ENCODE measurements at places on chromosomes 7 and 10.

GRCh38 chr7:128446306-128446705, 9.4 kb upstream of the HILPDA start:
- no peak for DNase-seq

- no peak for DNase-seq
Observed at GRCh38 chr10:48490571-48490940, 114.3 kb downstream of the ARHGAP22 start.

- DNase-seq: no peak
Observed at GRCh38 chr7:97513326-97513725, 218.6 kb upstream of the TAC1 start.

- no peak for DNase-seq
Observed at GRCh38 chr7:102255501-102255900, 31.2 kb upstream of the SH2B2 start.

- no peak for DNase-seq
Observed at GRCh38 chr10:93656155-93656554, 43.8 kb downstream of the PDE6C start.

GRCh38 chr7:96775046-96775445, 65.4 kb upstream of the SEM1 start:
- no peak for DNase-seq

DNA sequence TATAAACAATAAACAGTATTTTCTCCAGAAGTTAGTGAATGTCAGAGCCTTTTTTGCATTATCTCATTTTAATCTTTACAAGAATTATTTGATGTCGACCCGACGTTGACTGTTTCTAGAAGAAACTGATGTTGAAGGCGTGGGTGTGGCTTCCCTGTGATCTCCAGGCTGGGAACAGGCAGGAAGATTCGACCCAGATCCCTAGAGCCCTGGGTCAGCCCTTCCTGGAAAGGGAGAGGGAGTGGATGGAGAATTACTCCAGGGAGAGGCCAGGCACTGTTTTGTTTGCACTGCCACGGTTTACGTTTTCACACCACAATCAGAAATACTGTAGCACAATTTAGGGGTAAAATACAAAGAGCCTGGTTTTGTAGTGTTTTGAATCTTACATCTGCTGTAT, 133.1 kb downstream of the ADARB2 start:
- DNase-seq: no peak

- no peak for DNase-seq
Observed at GRCh38 chr10:71700731-71701368, 18.7 kb downstream of the C10orf105 start.

DNA sequence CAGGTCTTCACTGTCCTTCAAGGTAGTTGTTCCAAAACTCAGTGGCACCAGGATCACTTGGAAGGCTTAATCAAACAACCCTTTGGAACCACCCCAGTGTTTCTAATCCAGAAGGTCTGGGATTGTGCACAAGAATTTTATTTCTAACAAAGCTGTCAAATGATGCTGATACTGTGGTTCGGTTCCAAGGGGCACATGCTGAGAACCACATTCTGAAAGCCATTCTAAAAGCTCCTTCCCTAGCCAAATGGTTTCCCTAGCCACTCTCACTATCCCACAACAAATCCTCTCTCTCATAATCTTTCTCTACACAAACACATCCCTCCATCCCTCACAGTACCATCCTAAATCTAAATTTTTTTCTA, 52.1 kb downstream of the MACC1 start:
- DNase-seq: no peak

DNA sequence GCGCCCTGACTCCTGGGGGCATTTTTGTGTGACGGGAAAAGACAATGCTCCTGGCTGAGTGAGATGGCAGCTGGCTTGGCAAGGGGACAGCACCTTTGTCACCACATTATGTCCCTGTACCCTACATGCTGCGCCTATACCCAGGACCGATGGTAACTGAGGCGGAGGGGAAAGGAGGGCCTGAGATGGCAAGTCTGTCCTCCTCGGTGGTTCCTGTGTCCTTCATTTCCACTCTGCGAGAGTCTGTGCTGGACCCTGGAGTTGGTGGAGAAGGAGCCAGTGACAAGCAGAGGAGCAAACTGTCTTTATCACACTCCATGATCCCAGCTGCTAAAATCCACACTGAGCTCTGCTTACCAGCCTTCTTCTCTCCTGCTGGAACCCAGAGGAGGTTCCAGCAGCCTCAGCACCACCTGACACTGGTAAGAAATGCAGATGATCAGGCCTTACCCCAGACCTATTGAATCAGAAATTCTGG, at the start of gene ARMS2:
Gene ARMS2, plus strand, starts transcription at position 51 of the 478 bp plus-strand sequence. Its CDS starts 75 bp downstream, at position 126.
- DNase-seq: no peak

DNA sequence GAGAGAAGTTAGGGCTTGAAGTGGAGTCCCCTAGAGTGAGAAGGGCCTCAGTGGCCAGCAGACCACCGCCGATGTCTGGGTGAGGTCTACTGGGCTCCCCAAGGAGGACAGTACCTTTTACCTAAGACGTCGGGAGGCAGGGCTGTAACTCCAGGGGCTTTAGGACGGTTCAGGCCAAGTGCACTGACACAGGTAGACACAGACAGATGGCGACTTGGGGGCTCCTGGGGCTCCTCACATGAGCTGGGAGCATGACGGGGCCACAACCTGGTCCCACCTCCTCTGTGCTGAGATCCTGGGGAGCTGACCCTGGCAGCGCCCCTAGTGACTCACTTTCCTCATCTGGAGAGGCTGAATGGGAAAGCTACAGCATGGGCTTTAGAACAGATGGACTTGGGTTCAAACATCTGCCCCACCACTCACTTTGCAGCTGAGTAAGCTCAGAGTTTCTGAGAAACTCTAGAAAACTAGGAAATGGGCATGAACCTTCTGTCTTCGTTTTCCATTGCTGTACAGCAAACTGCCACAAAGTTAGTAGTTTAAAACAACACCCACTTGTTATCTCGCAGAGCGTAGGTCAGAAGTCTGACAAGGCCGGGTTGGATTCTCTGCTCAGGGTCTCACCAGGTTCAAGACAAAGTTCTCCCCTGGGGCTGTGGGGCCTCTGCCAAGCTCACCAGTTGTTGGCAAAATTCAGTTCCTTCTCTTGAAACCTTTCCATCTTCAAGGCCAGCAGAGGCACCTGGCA, 4.7 kb upstream of the COMTD1 start:
- no peak for DNase-seq

DNA sequence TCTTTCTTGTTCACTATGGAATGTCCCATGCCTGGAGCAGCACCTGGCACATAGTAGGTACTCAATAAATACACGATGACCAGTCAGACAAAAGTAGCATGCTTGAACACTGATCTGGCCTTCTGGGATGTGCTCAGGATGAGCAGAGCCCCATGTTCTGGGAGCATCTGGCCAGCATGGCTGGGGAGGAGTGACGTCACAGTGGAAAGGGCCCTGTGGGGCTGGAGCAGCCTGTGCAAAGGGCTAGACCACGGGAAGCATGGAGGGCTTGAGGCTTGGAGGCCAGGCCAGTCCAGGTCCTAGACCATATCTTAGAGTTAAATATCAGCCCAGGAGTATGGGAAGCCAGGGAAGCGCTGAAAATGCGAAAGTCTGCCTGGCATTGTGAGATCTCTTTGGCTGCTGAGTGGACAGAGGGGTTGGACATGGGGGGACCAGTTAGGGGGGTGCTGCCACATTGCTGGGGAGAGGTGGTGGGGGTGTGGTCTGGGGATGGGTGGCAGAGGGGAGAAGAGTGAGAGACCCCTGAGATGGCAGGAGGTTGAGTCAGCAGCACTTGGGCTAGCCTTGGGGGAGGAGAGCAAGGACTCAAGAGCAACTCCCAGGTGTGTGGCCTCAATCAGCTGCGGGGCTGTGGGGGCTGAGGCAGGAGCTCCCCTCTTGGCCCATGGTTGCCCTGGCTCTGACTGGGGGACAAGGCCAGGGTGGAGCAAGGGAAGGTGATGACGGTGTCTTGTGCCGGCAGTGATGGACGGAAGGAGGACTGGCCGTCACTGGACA, 34.9 kb downstream of the ZCCHC24 start:
- DNase-seq: no peak

DNA sequence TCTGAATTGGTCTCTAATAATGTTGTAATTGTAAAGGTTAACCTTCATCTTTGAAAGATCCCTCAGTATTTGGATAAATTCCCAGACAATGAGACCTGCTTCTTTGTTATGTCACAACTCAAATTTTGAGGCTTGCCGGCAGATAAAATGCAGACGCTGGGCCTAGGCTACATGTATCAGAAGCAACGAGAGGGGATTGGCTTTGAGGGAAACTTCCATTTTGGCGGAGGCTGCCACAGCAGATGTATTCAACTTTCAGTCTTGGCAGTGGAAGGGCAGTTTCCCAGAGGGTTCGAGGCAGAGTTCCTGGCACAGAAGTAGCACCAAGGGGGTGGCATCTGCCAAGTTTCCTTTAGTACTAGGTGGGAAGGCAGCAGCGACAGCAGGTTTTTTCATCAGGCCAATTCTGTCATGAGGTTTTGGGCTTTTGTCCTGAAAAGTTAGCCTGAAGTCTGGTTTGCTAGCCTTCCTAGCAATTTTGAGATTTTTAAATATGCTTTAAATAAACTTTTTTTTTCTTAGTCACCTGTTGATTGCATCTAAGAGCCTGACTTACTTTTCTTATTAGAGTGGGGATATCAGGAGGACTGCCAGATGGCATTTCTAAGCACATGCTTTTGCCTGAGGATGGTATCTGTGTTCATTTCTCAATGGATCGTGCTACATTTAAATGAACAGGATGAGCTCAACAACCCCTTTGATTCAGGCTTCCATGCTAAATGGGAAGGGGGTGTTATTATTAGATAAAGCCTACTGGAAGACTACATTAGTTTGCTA, 89.5 kb upstream of the FAM3C start:
- no peak for DNase-seq

DNA sequence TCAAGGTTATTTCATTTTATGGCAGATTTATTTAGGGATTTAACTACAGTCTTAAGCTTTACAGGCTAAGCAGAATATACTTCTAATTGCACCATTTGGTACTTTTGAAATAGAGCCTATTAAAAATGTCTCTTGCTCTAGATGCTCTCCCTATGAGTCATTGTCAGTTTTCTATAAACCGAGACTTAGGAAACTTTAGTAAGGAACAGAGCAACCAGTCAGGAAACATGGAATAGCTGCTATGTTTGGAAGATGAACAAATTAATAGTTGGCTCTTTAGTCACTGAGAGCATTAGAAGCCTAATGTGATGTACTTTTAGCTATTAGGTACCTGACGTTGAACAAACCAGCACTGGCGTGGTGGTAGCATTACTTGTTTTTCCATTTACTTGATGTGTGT, 35.3 kb downstream of the INPP5F start:
- DNase-seq: no peak

GRCh38 chr7:82375129-82375528, 68.4 kb downstream of the CACNA2D1 start:
- DNase-seq: no peak

DNA sequence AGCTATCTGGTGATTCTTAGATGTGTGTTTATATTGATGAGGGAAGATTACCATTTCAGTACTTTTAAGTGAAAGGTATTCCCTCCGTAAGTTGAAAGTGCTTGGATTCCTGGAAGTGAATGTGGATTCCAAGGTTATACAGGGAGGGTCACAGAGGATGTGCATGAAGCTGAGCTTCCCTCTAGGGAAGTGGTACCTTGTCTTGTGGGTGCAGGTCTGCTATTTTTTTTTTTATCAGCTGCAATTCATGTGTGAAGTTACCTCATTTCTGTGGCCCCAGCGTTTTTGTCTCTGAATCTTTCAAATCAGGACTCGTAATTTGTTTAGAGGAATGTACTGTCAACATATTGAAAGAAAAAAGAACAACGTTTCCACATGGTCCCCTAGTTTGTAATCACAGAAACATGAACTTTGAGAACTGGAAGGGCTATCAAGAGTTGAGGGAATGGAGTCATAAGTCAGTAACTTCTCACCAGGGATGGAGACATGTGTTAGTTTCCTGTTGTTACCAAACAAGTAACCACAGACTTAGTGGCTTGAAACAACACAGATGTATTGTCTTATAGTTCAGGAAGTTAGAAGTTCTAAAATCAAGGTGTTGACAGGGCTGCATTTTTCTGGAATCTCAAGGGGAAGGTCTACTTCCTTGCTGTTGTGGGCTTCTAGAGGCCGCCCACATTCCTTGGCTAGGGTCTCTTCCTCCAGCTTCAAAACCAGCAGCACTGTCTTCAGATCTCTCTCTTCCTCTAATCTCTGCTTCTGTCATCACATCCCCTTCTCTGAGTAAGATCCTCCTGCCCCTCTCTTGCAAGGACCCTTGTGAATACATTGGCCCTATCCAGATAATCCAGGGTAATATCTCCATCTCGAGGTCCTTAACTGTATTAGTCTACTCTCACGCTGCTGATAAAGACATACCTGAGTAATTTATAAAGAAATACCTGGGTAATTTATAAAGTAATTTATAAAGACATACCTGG, 64.4 kb downstream of the RAB18 start:
- DNase-seq: no peak

GRCh38 chr7:100022621-100023020, 7.2 kb downstream of the ZKSCAN1 start:
- DNase-seq: no peak

DNA sequence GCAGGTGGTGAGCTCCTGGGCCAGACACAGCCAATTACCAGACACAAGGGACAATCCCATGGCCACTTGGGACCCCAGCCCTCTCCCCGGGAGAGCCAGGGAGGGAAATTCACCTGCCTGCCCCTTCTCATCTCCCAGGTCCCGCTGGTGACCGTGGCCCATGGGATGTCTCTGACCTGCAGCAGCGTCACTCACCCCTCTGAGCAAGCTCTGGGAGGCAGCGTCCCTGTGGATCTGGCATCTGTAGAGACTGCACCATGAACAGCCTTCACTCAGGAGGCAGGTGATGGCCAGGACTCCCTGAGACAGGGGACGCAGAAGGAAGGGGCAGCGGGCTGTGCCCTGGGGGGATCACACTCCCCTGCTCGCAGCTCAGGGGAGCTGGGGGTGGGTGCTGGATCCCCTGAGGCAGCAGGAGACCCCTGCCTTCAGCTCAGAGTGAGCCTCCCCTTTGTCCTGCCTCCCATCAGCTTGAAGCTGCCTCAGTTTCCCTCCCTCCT, 90.8 kb downstream of the FOXL3 start:
- DNase-seq: no peak

GRCh38 chr10:49644035-49644646, 30.3 kb downstream of the CHAT start:
- DNase-seq: no peak

GRCh38 chr10:71368643-71369042, 28.1 kb upstream of the CDH23 start:
- no peak for DNase-seq

- no peak for DNase-seq
Observed at GRCh38 chr10:58963101-58963534, 213.3 kb upstream of the PHYHIPL start.

- DNase-seq: no peak
Observed at GRCh38 chr7:46583656-46584055, 662.6 kb upstream of the IGFBP3 start.

DNA sequence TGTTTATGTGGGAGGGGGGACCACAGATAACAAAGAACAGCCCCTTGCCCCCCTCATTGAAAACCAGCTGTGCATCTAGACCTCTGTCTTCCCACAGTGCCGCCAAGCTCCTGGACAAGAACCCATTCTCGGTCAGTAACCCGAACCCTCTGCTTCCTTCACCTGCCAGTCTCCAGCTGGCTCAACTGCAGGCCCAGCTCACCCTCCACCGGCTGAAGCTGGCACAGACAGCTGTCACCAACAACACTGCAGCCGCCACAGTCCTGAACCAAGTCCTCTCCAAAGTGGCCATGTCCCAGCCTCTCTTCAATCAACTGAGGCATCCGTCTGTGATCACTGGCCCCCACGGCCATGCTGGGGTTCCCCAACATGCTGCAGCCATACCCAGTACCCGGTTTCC, 91.0 kb upstream of the PDCD4 start:
- no peak for DNase-seq

All from NT2/D1 (cell line).